ENCODE measurements at places on chromosomes 7 and 10.

DNA sequence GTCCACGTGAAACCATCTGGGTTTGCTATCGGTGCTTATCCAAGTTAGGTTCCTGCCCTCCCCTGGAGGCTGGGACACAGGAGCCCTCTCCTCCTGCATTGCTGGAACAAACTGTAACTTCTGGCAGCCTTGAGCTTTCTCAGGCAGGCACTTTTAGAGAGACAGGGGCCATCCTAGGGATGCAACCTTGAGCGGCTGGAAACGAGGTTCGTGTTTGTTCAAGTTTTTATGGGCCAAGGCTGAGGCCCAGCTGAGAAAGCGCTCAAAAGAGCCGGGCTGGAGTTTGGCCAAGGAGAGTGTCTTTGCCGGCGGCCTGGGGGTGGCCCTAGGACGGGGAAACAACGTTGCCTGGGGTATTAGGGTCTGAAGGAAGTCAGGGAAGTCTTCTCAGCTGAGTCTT, 5.5 kb upstream of the MMD2 start:
- DNase-seq: no peak

GRCh38 chr10:76026176-76026771, 594.9 kb downstream of the LRMDA start:
- no peak for DNase-seq

DNA sequence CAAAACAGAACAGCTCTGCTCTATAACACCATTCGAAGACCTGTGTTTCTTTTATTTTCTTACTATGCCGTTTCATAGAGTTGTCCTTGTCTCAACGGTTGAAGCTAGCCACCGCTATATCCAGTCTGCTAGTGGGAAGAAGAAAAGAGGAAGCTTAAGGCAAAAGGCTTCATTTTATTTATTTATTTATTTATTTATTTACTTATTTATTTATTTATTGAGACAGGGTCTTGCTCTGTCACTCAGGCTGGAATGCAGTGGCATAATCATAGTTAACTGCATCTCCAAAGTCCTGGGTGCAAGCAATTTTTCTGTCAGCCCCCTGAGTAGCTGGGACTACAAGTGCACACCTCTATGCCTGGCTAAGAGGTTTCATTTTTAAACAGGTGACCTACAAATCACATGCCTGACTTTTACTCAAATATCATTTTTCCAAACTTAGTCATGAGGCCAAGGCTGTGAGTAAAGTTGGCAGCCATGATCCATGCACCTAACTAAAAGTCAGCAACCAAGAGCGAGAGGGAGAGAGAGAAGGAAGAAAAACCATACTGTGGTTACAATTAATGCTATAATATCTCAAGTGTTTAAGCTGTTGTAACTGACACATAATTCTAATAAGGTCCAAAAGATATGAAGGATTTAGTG, 1305.3 kb upstream of the LRRTM3 start:
- DNase-seq: no peak

GRCh38 chr7:109322833-109323232, 753.2 kb downstream of the DNAJB9 start:
- DNase-seq: no peak

- DNase-seq: no peak
Measured at GRCh38 chr7:3884543-3884942, 583.5 kb downstream of the SDK1 start.

DNA sequence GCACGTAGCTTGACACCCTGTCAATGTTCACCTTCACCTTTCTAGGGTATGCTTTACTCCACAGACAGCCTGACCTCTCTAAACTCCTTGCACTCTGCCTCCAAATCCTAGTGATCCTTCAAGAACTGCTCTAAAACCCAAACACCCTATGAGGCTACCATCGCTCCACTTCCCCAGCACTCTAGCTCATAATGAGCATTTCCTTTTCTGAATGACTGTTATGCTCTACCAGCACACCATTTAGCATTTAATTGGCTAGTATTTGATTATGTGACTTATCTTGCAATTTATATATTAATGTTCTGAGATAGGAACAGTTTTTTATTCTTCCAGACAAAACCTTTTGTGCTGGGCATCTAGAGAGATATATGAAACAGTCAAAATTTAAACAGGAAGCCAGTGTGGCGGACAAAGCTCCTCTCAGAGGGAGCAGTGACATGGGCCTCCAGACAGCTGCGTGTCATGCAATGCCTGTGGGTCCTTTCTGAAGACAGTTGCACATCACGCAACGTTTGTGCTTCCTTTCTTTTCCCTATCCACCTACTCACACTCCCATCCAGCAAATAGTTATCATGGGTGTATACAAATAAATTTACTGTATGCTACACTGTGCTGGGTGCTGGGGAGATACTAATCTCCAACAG, 86.3 kb downstream of the ALOX5 start:
- no peak for DNase-seq

GRCh38 chr7:21887779-21888178, 57.9 kb downstream of the CDCA7L start:
- DNase-seq: no peak

DNA sequence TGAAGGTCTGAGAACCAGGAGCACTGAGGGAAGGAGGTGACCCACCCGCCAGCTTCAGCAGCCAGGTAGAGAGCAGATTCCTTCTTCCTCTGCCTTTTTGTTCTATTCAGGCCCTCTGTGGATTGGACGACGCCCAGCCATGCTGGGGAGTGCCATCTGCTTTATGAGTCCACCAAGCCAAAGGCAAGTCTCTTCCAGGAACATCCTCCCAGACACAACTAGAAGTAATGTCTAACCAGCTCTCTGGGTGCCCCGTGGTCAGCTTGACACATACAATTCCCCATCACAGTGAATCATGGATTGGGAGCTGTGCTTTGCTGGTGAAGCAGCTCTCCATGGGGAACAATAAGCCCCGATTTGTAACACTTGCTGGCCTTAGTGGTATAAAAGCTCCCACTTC, 125.2 kb downstream of the CCDC3 start:
- DNase-seq: no peak

- no peak for DNase-seq
Measured at GRCh38 chr7:149285603-149286002, 23.6 kb downstream of the ZNF783 start.

- DNase-seq: no peak
Measured at GRCh38 chr7:43232366-43232765, 119.9 kb downstream of the HECW1 start.

DNA sequence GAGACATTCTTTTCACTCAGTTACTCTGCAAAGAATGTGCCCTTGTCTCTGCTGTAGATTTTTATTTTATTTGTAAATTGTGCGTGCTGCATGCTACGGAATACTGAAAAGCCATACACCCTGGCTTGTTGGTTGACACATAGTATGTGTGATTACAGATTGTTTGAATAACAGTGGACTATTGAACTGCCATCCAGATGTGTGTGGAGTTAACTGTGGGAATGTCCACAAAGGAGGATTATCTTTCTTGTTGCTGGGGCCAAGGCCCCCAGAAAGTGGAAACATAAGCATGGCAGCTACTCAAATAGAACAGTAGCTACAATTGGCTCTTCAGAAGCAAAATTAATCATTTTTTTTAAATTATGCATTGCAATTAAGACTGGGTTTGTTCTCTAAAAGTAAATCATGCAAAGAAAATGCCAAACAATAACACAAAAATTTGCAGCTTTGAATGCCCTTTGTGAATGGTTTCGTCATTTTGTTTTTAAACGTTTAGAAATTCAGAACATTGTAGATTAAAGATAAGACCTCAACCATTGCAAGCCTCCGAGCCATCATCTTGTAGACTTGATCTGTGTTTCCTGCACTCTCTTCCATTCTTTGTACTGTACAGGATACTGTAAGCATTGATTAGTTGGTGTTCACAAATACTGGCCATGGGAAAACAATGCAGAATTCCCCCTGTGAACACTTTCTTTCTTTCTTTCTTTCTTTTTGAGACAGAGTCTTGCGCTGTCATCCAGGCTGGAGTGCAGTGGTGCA, 210.3 kb upstream of the TCF7L2 start:
- DNase-seq: no peak

GRCh38 chr7:13466874-13467547, 522.5 kb downstream of the ETV1 start:
- no peak for DNase-seq

DNA sequence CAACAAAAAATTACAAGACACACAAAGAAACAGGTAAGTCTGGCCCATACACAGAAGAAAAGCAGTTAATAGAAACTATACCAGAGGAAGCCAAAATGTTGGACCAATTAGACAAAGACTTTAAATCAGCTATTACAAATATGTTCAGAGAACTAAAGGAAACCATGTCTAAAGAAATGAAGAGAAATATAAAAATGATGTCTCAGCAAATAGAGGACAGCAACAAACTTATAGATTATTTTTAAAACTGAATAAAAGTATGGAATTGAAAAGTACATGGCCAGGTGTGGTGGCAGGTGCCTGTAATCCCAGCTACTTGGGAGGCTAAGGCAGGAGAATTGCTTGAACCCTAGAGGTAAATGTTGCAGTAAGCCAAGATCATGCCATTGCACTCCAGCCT, 58.5 kb downstream of the LHFPL3 start:
- DNase-seq: no peak

- DNase-seq: no peak
Measured at GRCh38 chr7:99551334-99551733, 580 bp downstream of the FAM200A start.

Measured in endothelial cell (in vitro differentiated cells).